ENCODE measurements at places on chromosomes 3 and 15.

- DNase-seq: no peak
Measured at GRCh38 chr3:123371426-123371825, 77.5 kb downstream of the ADCY5 start.

GRCh38 chr15:95919460-95919859, 411.0 kb upstream of the NR2F2 start:
- no peak for DNase-seq

- no peak for DNase-seq
Measured at GRCh38 chr3:128427175-128427857, 39.4 kb downstream of the DNAJB8 start.

- DNase-seq: no peak
Measured at GRCh38 chr15:60821462-60822061, 342.6 kb upstream of the ICE2 start.

GRCh38 chr15:101765772-101766456, 37.4 kb upstream of the OR4F6 start:
- DNase-seq: no peak

- DNase-seq: no peak
Measured at GRCh38 chr3:28151608-28152228, 89.7 kb upstream of the CMC1 start.

DNA sequence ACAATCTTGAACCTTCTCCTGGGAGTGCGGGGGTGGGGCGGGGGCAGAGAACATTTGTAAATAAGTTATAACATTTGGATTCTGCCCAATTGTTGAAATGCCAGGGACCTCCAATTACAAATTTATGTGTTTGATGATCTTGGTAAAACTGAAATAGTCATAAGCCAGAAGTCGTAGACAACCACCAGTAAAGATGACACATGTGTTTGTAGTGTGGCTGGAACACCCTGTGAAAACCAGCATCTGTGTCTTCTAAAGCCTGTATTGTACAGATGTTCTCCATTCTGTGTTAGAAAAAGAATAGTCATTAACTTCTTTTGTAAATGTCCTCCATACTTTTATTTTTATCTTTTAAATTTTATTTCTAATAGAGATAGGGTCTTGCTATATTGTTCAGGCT, 61.8 kb downstream of the ARIH1 start:
- no peak for DNase-seq

- DNase-seq: no peak
Measured at GRCh38 chr3:127790882-127791183, 31.5 kb downstream of the MGLL start.

DNA sequence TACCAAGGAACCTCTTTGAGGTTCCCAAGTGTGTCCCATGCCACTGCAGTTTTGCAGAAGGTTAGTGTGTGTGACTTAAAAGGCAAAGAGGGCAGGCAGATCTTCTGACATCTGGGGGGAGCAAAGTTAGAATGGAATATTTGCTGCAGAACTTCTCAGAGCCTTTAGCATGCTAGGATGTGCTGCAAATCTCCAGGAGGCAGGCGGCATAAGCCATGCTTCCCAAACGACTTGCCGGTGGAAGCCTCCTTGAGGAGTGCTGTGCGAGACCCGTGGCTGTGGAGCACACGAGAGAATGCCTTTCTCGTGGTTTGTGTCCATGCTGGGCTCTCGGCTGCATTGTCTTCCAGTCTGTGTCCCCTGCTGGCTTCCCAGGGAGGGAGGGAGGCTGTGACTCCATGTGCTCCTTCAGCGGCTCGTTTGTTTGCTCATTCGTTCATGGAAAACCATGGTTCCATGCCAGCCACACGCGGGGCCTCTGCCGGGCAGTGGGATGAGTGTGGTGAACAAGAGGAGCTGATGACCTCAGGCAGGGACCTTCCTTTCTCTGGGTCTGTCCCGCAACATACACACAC, 13.8 kb downstream of the HDAC11 start:
- no peak for DNase-seq

- no peak for DNase-seq
Measured at GRCh38 chr15:96733721-96734120, 403.2 kb downstream of the NR2F2 start.

GRCh38 chr15:41904541-41905005, 10.7 kb upstream of the SPTBN5 start:
- peak; percentile 23 for DNase-seq

GRCh38 chr3:171417813-171418212, 42.4 kb downstream of the TNIK start:
- DNase-seq: no peak

- DNase-seq: no peak
Measured at GRCh38 chr3:190825386-190826016, 37.0 kb downstream of the GMNC start.

GRCh38 chr3:75075158-75075557, 460.7 kb upstream of the CNTN3 start:
- DNase-seq: no peak

DNA sequence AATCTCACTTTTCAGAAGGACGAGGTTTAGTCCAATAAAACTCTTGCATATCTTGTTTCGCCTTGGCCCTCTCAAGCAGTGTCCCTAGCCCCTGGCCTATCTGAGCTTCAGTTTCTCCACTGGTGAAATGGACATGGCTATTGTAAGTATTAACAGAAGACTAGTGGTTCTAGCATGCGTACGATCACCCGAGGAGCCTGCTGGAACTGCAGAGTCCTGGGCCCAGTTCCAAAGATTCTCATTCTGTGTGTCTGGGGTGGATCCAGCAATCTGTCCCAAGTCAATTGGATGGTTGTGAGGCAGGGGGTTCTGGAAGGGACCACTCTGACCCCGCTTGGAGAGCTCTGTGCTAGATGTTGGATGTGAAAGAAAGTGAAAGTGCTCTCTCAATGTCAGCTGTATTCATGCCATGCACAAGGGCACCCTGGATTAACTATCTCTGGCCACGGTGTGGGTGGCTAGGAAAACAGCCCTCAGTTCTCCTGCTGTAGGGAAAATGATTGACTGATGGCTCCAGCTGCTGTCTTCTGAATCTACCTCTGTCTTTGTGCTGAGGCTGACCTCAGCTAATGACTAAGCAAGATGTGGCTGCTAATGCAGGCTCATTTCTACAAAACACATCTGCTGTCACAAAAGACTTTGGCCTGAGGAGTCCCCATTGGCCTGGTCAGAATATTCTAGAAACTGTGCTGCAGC, 1.9 kb upstream of the PLA1A start:
- no peak for DNase-seq

DNA sequence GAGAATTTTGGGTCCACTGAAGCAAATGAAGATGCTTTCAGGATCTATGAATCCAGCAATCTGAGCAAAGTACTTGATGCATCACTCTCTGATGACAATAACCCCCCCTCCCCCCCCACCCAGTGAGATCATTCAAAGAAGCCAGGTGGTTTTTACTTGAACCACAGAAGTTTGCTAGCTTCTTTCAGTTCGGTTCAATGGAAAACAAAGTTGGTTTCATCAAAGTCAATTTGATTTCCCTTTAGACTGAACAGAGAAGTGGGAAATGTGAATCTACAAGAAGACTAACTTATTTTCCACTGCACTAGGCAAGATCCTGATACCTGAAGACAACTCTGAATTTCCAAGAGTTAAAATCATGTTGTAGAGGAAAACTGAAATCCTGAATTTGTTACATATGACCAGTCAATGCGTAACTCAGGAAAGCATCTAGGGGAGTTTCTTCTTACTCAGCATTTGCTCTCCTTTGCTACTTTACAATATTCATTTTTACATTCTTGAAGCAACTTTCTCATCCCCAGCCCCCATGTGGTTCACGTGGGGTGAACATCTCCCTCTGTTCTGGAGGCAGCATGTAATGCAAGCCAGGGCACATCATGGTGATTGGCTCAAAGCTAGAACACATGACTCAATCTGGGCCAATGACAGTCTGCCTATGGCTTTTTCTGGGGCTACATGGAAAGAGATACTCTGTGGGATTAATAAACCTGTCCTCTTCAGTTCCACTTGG, 572.6 kb downstream of the FOXP1 start:
- no peak for DNase-seq

GRCh38 chr3:25854635-25855034, 64.7 kb downstream of the OXSM start:
- no peak for DNase-seq

DNA sequence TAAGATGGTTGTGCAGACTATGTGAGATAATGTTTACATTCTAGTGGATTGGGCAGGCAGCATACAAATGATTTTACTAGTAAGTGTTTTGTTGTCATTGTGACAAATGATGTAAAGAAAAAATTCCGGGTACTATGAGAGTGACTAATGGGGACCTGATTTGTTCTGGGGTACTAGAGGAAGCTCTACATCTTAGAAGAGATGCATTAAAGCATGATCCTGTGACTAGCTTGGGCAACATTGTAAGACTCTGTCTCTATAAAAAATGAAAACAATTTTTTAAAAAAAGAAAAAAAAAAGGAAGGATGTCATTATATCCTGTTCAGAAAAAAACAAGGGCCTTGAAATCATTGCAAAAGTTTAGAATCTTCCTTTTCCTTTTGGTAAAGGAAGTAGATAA, 58.1 kb upstream of the MYRIP start:
- DNase-seq: no peak

- no peak for DNase-seq
Measured at GRCh38 chr3:61180206-61180605, 71.0 kb downstream of the FHIT start.

DNA sequence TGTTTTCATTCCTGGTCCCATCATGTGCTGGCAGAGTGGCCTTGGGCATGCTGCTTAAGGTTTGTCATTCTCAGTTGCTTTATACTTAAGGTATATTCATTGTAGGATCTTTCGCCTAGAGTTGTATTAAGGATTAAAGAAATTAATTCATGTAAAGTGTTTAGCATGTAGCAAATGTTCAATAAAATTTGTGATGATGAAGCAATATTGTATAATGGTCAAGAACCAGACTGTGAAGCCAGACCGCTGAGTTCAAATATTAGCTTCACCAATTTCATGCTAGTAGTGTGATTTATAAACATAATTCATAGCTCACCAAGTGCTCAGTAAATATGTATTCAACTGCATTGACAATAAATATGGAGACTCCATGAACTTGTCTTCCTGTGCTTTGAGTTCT, 178.5 kb downstream of the BBX start:
- no peak for DNase-seq

DNA sequence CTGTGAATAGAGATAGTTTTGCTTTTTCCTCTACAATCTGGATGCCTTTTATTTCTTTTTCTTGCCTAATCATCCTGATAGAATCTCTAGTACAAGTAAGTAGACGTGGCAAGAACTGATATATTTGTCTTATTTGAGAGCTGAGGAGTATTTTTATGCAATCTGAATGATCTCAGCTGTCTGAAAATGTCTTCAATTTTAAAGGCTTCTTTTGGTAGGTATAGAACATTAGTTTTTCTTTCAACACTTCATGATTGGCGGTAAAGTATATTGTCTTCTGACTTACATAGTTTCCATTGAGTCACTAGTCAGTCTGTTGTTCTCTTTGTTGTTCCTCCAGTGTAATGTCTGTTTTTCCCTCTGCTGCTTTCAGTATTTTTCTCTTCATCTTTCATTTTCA, 31.3 kb downstream of the MGA start:
- DNase-seq: no peak

- no peak for DNase-seq
Measured at GRCh38 chr3:188940573-188940932, 231.2 kb upstream of the TPRG1 start.

DNA sequence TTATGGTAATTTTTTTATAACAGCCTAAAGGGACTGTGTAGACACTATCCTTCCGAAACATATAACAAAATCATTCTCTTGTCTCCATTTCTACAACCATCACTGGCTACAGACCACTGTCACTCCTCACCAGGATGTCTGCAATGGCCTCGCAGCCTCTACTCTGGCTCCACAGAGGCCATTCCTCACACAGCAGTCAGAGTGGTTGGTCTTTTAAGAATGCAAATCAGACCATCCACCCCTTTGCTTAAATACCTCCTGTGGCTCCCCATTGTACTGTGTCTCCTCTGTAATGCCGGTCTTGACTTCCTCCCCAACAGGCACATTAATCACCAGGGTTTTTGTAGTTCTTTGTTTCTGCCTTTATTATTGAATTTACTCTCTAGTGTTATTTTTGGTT, 344.8 kb downstream of the ERC2 start:
- DNase-seq: no peak

GRCh38 chr15:75817138-75817935, 25.9 kb upstream of the UBE2Q2 start:
- no peak for DNase-seq

DNA sequence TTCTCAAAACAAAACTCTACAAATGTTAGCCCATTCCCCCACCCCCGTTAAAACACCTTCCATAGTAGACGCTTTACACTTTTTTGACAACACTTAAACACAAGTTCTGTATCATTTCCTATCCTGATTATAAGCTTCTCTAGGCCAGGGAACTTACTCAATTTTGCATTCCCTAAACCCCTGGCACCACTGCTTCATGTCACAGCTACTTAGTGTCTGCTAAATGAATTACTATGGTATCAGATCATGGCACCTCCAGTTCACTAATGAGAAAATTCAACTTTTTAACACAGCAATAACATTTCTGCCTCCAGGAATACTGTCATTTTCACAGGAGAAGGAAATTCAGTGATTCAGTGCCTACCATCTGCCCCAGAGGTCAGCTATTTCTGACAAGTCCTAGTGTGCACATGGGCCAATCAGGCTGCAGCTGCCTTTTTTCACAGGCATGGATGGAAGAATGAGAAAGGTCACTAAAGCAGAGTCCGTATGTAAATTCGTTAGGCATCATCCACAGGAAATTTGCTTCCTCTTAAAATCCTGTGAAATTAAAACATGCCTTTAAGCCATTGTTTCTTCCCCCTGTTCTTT, 18.5 kb downstream of the SFMBT1 start:
- no peak for DNase-seq

- no peak for DNase-seq
Measured at GRCh38 chr3:174208161-174208560, 651.0 kb upstream of the NAALADL2 start.

GRCh38 chr3:162019817-162020216, 523.2 kb downstream of the OTOL1 start:
- no peak for DNase-seq

DNA sequence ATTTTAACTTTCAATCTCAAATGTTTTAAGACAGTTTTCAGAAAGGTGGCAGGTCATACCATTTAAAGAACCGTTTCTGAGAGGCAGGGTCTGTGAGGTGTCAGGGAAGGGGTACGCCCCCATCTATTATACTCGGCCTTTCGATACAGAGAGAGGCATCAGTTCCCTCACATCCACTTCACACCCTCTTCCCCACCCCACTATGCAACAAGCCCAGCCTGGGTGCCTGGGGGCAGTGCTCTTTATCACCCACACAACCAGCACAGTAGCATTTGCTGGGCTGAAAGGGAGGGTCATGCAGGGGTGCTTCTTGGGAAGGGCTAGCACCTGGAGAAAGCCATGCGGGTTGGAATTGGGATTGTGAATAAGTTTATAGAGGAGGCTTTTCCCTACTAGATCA, 56.0 kb upstream of the KCNMB2 start:
- no peak for DNase-seq

- no peak for DNase-seq
Measured at GRCh38 chr3:25603703-25604102, 61.0 kb downstream of the TOP2B start.

- no peak for DNase-seq
Measured at GRCh38 chr3:153162513-153163392, 727 bp downstream of the RAP2B start.

Measured in NCI-H446 treated with DMSO at 0.1 percent for 48 hours (cell line).